ENCODE measurements at places on chromosomes 4 and X.

DNA sequence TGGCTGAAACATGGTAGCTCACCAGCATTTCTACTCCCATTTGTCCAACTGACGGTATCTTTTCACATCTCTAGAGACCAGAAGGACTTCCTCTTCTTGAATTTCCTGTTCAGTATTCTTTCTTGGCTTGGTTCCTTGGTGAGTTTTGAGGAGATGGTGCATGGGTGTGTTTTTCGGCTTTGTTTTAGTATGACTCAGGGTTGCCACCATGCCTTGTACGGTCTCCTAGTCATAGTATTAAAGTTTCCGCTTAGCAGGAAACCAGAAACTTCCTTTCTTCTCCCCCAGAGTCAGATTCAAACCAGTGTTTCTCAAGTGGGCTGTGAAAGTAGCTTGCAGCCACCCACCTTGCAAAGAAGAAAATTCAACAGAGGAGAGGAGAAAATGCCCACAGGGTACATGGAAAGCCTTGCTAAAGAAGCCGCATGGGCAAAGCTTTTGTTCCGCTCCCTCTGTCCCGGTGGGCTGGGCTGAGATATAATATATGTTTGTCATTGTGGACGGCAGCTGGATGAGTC, 5.7 kb downstream of the CD99 start:
- DNase-seq: peak; percentile 90

DNA sequence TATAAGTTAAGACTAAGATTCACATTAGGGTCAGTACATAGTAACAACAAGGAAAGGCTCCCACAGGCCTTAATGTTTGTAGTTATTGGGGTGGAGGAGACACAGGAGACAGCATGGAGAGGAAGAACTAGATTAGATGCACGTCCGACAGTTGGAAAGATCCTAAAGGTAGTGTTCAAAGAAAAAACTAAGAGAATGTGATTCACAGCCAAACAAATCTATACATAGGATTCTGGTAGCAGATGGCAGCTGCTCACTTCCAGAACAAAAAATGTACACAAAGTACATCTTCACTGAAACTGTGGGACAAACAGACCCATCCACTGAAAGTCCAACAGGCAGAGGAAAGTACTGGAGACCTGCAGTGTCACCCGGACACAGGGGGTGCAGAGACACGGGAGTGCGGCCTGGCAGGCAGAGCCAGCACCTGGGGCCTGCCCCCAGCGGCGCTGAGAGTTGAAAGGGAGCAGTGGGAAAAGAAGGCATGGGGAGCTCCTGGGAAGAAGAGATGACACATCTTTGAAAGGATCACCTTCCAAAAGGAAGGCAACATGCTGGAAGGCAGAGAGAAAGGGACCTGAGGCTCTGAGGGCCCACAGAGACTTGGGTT, 40.0 kb downstream of the NELFA start:
- DNase-seq: no peak

DNA sequence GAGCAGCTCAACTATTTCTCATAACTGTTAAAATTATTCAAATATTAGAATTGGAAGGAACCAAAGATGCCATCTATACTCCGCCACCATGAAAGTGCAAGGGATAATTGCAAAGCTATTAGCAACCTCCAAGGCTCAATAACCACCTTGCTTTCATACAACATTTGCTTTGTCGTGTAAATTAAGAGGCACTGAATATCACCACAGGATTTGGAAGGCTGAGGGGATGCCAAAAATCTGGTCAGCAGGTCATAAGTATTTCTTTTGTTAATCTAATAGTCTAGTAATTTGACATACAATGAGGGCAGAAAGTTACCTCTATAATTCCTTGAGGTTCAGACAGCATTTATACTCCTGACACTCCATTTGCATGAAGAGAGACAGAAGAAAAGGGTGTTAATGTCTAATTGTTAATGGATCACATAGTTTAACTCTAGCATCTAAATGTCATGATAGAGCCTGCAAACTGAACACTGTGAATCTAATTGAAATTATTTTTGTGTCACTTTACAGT, 200.9 kb upstream of the DIAPH2 start:
- no peak for DNase-seq

GRCh38 chr4:24140892-24141291, 251.0 kb upstream of the PPARGC1A start:
- DNase-seq: no peak

DNA sequence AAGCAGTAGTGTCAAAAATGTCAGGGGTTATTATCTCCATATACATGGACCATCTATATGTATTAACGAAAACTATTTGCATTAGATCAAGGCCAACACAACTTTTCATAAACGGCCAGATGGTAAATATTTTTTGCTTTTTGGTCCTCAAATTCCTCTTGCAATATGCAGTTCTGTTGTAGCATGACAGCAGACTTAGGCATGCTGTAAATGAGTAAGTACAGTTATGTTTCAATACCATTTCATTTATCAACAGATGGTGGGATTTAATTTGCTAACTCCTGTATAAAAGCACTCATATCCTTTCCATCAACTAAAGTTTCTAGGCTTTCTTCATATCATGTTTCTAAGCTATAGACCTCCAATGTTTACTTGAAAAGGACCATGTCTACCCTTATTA, 208.1 kb downstream of the ANKRD50 start:
- DNase-seq: no peak

DNA sequence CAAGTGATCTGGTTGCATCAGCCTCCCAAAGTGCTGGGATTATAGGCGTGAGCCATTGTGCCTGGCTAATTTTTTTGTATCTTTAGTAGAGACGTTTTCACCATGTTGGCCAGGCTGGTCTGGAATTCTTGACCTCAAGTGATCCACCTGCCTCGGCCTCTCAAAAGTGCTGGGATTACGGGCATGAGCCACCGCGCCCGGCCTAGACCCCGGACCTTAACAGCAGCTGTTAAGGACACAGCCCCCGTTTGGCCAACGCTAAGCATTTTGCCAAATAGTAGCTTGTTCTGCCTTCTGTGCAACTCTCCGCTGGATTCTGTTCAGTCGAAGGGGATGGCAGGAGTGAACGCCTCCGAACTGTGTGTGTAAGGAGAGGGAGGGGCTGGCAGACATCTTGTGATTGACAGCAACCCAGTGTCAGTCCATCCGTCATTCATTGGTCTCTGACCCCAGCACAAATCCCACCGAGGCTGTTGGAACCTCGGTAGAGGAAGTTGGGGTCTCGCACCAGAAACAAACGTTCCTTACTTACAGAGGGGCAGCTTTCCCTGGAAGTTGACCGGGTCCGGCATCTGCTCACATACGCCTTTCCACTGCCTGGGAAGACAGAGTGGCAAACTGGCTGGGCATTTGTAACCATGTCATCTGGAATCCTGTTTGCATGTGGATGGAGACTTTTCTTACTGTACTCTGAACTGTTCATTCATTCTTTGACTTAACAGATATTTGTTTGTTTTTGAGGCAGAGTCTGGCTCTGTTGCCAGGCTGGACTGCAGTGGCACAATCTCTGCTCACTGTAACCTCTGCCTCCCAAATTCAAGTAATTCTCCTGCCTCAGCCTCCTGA, 69.4 kb downstream of the TRAPPC11 start:
- DNase-seq: no peak

DNA sequence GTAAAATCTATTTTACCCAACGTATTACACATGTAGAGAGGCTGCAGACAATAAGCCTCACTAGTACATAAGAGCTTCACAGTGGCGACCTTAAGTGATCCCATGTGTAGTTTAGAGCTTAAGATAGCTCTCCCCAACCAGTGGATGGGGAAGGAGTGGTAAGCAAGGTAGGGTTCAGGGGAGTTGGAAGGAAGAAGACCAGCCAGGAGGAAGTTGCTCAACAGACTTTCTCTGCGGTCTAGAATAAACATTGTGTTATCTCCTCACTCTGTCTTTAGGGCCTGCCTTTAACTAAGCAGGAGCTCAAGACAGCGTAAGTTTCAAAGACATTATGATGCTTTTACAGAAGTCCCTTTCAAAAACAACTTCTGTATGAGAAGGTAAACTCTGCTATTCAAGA, 16.8 kb downstream of the MEPE start:
- DNase-seq: no peak

- DNase-seq: no peak
Observed at GRCh38 chr4:96775501-96775900, 935.6 kb downstream of the PDHA2 start.
